ENCODE measurements at places on chromosomes 16 and 17.

- DNase-seq = no peak
Observed at GRCh38 chr17:17303010-17303846, at the start of gene NT5M. Gene NT5M (plus strand): TSS chr17:17303373. CDS start chr17:17303551, 178 bp downstream.

DNA sequence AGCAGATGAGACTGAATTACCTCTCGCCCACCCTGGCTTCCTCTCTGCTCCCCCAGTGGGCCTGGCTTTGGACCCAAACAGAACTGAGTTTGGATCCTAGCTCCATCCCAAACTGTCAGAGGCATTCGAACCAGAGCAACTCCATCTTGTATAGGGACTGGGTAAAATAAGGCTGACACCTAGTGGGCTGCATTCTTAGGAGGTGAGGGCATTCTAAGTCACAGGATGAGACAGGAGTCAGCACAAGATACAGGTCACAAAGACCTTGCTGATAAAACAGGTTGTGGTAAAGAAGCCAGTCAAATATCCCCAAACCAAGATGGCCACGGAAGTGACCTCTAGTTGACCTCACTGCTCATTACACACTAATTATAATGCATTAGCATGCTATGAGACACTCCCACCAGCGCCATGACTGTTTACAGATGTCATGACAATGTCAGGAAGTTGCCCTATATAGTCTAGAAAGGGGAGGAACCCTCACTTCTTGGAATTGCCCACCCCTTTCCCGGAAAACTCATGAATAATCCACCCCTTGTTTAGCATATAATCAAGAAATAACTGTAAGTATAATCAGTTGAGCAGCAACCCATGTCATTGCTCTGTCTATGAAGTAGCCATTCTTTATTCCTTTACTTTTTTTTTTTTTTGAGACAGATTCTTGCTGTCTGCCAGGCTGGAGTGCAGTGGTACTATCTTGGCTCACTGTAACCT lies 44.4 kb downstream of the LYRM1 start:
- no peak for DNase-seq

- no peak for DNase-seq
Observed at GRCh38 chr16:30820952-30821421, 34.0 kb upstream of the ZNF629 start.

DNA sequence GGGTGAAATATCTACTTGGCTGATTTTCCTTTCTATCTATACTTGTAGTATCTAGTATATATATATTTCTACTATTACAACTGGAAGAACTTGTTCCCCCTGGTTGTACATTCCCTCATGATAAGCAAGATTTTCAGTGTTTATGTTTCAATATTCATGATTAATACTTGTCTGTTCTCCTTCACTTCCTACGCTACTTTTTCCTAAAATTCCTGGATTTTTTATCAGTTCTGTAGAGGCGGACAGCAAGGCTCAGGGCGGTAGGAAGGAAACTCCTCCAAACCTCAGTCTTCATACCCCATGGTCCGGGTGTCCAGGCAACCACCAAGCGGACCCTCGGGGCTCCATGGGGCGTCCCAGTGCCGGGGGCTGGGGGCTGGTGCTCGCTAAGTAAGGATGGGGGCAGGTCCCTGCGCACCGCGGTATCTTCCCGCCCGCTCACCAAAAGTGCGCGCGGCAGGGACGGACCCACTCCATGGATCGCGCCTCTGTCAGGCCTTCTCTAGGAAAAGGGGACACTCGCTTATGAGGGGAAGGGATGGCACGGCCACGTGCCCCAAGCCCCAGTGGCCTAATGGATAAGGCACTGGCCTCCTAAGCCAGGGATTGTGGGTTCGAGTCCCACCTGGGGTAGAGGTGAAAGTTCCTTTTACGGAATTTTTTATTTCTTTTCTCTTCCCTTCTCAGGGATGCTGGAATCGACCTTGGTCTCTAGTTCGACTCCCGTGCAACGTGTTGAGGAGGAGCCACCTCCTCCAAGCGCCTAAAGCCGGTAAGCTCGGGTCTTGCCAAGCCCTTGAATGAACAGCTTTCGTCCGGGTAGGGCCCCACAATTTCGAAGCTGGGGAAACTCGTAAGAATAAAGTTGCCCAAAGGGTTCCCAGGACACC lies 13.2 kb downstream of the ATP5PD start:
- no peak for DNase-seq

GRCh38 chr17:47994724-47995123 lies 23.8 kb downstream of the CDK5RAP3 start:
- no peak for DNase-seq

DNA sequence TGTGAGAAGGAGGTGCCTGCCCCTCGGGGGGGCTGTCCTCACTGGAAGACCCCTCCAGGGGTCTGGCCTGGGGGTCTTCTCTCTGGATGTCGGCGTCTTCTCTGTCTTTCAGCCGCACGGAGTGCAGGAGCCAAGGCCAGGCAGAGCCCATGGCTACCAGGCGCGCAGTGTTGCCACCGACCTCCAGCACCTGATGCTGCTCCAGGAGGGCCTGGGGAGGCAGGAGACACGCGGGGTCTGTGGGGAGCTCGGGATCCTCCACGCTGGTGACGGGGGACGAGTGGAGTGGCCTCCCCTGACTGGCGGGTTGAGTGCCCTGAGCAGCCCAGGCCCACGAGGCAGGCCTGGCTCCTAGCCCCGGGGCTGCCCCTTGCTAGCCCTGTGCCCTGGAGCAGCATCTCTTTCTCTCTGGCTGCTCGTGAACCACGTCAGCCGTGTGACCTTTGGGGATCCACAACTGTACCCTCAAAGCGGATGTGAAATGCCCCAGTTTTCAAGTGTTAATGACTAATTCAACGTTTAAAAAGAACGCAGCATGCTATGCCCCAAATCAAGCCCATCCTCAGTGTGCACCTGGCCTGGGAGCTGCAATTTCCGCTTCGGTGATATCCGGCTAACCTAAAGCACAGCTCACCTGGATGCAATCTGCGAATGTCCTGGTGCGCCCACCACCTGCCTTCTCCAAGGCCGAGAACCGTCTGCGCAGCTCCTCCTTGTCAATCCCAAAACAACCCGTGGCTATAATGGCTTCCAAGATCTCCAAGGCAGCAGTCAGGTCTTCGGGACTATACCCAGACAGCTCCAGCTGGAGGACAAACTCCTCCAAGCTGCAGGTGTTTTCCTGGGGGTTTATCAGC lies 62.9 kb downstream of the IL21R start:
- DNase-seq = no peak

- no peak for DNase-seq
Observed at GRCh38 chr17:48868916-48869500, 23.6 kb upstream of the ATP5MC1 start.

- no peak for DNase-seq
Observed at GRCh38 chr17:51855806-51856205, 302.7 kb downstream of the CA10 start.

DNA sequence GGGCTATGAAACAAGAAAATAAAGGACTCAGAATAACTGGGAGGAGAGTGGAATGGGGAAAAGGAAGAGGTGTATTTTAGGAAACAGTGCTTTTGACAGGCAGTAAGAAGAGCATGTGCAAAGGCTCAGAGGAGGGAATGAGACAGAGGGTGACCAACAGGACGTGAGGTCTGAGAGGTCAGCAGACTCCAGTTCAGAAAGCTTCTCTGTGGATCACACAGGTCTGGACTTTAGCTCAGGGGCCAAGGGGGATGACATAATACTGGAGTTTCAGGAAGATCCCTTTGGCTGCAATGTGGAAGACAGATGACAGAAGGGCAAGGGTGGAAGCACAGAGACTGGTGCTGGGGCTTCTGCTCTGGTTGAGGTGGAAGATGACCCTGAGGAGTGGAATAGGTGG lies 489.9 kb upstream of the CDH5 start:
- DNase-seq = no peak

GRCh38 chr17:78609191-78609641 lies 32.0 kb upstream of the DNAH17 start:
- DNase-seq = no peak

GRCh38 chr17:16935786-16936185 lies 36.1 kb downstream of the TNFRSF13B start:
- DNase-seq = no peak

DNA sequence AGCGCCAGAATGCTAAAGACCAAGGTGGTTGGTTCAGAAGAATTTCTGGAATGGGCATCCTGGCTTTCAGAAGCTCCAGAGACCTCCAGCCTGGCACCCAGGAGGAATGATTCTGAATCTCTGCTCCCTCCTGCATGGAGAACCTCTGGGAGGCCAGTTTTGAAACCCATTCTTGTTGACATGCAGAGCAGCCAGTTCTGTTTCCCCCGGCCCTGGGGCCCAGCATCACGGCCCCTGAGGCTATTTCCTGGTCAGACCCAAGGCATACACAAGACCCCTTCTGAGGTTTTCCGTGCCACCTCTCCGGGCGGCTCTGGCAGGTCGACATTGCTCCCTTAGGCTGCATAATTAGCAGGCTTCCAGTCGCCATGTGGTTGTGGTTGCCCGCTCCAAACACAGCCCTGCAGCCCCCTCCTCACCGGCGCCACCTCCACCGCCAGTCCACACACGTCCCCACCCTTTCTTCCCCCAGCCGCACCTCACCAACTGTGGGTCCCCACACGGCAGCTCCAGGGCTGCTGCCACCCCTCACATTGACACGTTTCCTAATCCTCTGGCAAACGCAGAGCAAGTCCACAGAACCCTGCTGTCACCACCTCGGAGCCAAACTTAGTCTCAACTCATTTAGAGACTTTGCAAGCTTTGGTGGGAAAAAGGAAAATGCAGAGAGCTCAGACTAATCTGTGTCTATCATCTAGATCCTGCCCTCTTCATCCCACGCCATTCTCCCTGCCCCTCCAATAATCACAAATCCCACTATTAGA lies 367.1 kb downstream of the SOX9 start:
- DNase-seq = no peak

GRCh38 chr17:44044071-44044470 lies 22.4 kb downstream of the LSM12 start:
- no peak for DNase-seq
